M059J (cell line): ENCODE measurements at places on chromosomes 11 and 22. TPM values are rescaled to one million over a fixed set of nuclear protein-coding genes. Genes with fewer than 3 reads are reported as not detected.

Gene LIF
- 7.5 and 9.9 TPM in 2 replicates for total RNA-seq

Gene CFL1
- 1,801 and 2,276 TPM in 2 replicates for total RNA-seq

Gene MRGPRX2
- total RNA-seq = not detected in 2 replicates

Gene CNIH2
- total RNA-seq = 2.0 and 3.4 TPM in 2 replicates

Gene MFRP
- not detected in 2 replicates for total RNA-seq

Gene RFPL1
- total RNA-seq = not detected in 2 replicates

Gene IFITM10
- total RNA-seq = 2.7 and 11.4 TPM in 2 replicates

Gene SLC6A5
- total RNA-seq = not detected in 2 replicates

Gene HTR3B
- not detected in 2 replicates for total RNA-seq

Gene EFEMP2
- total RNA-seq = 14.4 and 25.3 TPM in 2 replicates

Gene SCUBE1
- total RNA-seq = 11.5 and 17.4 TPM in 2 replicates

Gene DEUP1
- total RNA-seq = not detected in 2 replicates

Gene C2CD3
- total RNA-seq = 16.6 and 22.6 TPM in 2 replicates

Gene PLAAT2
- total RNA-seq = 2.8 TPM in 1 of 2 replicates, not detected in the other

Gene MTCH2
- total RNA-seq = 138 and 204 TPM in 2 replicates

Gene SCT
- total RNA-seq = not detected in 2 replicates

DNA sequence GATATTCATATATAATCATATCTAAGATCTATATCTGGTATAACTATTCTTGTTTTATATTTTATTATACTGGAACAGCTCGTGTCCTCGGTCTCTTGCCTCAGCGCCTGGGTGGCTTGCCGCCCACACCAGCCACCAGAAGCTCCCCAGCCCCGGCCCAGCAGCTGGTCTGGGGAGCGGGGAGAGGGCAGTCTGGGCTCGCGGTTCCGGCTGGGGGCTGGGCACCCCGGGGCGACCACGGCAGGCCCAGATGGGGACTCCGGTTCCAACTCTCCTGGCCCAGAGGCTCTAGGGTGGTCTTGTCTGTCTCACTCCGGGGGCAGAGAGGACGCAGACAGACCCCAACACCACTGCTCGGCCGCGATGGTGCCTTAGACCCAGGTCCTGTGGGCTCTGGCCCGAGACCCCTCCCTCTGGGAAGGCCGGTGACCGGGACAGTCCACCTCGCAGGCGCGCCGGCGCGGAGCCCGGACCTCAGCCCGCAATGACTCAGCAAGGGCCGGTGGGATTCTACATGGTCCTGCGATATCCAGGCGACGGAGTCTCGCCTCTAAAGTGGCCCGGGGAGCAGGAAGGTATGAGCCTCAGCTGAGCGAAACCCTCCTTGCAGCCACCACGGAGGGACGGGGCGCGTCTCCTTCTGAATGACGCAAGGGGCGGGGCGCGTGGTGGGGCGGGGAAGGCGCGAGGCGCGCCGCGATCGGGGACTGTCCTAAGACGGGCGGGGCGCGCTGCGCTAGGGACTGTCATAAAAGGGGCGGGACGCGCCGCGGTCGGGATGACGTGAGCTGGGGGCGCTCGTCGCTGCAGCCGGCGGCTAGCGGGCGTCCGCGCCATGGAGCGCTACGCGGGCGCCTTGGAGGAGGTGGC lies at the start of gene DGCR6:
Gene DGCR6, plus strand, starts transcription at position 781 of the 870 bp plus-strand sequence. Its CDS starts 55 bp downstream, at position 836.
- DNase-seq = no peak

DNA sequence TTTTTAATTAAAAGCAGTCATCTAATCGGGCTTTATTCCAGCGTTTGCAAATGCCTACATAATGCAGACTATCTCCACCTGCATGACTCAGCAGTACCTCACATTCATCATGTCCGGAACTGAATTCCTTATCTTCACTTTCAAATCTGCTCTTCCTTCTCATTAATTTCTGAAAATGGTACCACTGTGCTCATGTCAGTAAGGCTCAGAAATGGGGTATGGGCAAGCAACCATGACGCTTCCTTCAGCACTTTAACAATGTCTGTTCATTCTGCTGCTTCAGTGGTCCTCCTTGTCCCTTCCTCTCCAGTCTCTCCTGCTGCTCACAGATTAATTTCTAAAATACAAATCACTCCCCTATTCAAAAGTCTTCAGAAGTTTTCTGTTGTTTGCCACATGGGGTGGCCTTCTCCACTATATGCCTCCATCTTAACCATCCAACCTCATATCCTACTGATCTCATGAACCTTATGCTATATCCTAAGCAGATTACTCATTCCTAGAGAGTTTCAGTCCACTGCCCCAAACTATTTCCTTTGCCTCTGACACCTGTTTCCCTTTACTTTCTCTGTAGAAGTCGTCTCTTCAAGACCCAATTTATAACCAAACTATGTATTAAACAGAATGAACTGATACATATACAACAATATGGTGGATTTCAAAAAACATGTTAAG lies 7.0 kb downstream of the GTF2H1 start:
- DNase-seq = peak; percentile 45

DNA sequence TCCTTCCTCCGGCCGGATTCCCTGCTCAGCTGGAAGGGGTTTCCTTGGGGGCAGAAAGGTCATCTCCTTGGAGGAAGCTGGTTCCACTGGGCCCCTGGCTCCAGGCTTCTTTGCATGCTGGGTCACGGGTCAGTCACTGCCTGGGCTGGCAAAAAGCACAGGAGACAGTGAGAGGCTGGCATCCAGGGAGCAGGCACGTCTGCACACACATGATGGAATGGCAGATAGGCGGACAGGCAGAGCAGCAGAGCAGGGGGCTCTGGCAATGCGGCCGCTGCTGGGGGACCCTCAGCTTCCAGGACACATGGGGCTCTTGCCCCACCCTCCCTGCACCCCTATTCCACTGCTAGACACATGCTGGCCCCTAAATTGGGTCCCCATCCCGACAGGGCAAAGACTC lies 40.4 kb downstream of the C11orf58 start:
- no peak for DNase-seq

GRCh38 chr11:5546457-5546856 lies 1.9 kb downstream of the OR52H1 start:
- DNase-seq = no peak

DNA sequence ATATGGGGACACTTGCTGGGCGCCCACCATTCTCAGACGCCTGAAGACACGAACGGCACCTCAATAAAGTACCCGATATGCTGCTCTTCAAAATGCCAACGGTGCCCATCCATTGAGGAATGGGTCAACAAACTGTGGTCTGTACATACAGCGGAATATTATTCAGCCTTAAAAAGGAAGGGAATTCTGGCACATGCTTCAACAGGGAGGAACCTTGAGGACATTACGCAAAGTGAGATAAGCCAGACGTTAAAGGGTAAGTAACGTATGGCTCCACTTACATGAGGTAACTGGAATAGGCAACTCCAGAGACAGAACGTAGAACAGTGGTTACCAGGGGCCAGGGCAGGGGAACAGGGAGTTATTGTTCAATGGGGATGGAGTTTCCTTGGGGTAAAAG lies 28.0 kb downstream of the PRDM10 start:
- no peak for DNase-seq

DNA sequence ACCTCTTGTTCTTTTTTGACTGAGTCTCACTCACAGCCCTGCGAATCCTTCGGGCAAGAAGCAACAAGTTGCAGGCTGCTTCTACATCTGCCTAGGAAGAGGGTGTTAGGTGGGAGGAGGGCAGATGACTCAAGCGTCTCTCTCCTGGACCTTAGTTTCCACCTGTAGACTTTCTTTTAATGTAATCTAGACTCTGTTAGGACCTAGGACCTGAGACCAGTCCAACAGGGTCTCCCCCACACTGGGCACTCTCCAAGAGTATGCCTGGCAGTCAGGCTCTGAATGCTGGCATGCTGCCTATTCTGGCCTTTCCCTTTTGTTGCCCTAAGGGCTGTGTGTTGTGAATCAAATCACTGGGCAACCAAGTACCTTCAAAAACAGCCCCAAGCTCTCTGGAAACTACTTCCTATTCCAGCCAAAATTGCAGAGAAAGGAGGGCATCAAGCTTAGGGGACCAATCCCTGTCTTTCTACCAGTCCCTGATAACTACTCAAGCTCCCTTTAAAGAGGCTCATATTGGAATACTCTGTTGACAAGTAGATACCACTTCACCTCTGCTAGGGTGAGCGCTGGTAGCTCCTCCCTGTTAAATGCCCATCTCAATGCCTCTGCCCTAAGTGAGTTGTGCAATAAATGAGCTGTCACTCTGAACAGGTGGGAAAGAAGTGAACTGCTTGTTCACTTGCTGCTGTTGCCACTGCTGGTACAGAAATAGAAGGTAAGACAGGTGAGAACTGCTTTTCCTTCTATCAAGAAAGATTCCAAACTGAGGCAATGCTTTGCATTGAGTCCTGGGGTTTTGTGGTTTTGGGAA lies at the start of gene BBOX1:
Gene BBOX1, plus strand, starts transcription at position 514 of the 814 bp plus-strand sequence. CDS start 14,616 bp downstream, outside the sequence.
- peak; percentile 18 for DNase-seq

GRCh38 chr22:37538590-37539357 lies 19.6 kb upstream of the CARD10 start:
- peak; percentile 84 for DNase-seq

DNA sequence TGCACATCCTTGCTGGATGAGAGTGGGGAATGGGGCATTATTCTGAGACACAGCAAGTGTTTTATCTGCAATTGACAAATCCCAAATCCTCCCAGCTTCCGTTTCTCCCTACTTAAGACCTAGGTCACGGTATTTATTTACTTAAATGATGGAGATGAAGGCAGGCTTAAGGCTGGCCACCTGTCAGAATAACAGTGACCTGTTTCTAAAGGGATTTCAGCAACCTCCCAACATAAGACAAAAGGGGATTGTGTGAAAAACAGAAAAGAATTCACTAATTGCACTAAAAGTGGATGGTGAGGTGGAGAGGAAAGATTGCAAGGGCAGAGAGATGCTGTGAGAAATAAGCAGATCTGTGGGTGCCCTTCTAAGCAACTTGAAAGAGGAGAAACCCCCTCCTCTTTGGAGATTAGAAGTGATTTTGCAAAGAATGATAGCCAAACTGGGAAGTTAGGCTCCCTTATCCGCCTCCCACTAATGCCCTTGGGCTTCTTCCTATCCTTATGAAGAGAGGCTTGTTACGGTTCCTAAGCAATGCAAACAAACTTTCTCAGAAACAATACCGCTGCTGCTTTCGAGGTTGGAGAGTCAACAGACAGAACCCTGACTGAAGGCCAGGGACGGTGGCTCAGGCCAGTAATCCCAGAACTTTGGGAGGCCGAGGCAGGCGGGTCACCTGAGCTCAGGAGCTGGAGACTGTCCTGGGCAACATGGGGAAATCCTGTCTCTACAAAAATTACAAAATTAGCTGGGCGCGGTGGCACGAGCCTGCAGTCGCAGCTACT lies 84.3 kb downstream of the ARL14EP start:
- DNase-seq = peak; percentile 13

GRCh38 chr11:25396847-25397246 lies 900.0 kb downstream of the LUZP2 start:
- no peak for DNase-seq

GRCh38 chr11:105245781-105246315 lies 106.3 kb upstream of the CARD18 start:
- peak; percentile 73 for DNase-seq

GRCh38 chr11:103281301-103281700 lies 172.1 kb downstream of the DYNC2H1 start:
- DNase-seq = no peak

DNA sequence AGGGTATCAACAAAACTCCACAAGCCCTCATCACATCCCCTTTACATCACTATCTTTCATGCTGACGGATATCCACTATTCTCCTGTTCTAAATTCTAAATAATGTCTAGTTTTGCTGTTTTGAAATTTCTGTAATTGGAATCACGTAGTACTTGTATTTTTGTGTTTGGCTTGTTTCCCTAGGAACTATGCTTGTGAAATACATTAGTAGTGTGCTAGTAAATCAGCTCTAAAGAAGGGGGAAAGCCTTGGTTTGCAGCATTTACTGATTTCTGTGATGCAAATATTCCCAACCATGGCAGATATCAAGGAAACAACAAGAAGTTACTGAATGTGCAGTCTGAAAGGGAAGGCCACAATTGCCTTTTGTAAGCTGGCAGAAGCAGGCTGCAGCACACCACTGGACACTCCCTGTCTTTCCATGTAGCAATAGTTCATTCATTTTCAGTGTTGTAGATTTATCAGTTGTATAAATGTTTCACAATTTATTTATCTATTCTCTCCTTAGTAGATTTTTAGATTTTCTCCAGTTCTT lies 4.7 kb upstream of the FOLH1 start:
- no peak for DNase-seq

- DNase-seq = no peak
Observed at GRCh38 chr22:17724678-17725499, 49.4 kb downstream of the BID start.

DNA sequence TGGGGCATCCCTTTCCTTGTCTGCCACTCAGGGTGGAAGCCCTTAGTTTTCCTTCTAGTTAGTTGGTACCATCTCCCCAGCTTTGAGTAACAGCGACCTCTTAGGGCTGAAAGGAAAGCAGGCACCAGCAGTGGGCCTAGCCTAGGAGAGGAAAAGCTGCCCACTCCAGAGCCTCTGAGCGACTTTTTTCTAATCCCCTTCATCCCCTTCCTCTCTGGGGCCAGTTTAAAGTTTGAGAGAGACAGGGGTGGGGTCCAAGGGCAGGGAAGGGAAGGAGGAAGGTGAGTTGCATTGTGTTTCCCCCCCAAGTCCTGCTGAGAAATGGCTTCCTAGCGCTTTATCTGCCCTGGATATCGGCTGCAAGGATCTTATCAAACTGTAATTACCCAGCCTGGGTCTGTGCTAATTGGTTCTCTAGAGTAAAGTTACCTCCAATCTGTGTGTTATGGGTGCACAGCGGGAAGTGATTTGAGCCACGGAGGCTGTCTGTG lies 573.9 kb upstream of the CADM1 start:
- peak; percentile 48 for DNase-seq

DNA sequence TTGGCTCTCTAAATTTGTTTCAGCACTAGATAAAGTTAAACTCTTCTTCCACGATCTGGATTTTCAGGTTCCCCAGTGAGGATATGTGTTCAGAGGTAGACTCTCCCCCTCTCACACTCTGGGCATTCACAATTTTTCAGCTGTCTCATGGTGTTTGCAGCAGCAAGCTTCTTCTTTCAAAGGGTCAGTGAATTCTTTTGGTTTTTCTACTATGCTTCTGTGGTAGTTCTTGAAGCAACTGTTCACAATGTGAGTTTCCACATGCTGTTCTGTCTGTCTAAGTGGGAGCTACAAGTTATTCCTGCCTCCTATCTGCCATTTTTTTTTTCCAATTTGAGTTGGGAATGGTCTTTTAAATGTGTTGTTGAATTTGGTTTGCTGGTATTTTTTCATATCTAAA lies 25.4 kb downstream of the CNTF start:
- DNase-seq = no peak

GRCh38 chr11:17132654-17133053 lies 55.2 kb upstream of the RPS13 start:
- DNase-seq = no peak

GRCh38 chr11:8178297-8178696 lies 9.5 kb upstream of the RIC3 start:
- DNase-seq = no peak

- no peak for DNase-seq
Observed at GRCh38 chr11:14812757-14813156, 79.3 kb downstream of the CYP2R1 start.

DNA sequence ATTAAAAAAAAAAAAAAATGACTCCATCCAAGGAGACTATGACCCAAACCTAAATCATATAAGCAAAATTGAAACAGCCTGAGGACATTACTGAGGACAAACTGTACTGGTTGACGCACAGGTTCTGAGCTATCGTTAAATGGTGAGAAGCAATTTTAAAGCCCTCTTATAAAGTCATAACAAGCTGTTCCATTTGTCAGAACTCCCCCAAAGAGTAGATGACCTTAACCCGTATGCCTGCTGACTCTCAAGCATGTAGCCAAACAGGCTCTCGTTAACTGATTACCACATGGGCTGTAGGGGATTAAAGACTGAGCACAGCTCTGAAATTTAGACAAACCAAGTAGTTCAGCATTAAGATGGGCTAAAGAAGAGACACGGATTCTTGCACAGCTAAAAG lies 2.2 kb downstream of the CRYAB start:
- no peak for DNase-seq

GRCh38 chr11:43582863-43583462 lies 97.6 kb upstream of the HSD17B12 start:
- no peak for DNase-seq
